ENCODE measurements at places on chromosomes 5 and 9.

DNA sequence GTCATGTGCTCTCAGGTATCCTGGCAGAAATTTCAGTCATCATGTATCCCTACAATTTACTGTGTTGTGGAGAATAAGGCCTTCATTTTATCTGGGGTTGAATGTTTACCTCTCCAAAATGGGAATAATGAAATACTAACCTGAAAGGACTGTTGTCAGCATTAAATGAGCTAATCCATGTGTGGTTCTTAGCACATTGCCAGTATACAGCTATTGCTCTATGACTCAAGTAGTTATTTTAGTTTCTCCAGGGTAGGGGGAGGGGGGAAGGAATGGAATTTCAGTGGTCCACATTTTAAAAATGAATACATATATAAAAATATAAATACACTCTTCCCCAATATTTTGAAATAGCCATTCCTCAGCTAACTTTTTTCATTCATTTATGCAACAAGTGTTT, 3.5 kb downstream of the PAM start:
- DNase-seq, result no peak

DNA sequence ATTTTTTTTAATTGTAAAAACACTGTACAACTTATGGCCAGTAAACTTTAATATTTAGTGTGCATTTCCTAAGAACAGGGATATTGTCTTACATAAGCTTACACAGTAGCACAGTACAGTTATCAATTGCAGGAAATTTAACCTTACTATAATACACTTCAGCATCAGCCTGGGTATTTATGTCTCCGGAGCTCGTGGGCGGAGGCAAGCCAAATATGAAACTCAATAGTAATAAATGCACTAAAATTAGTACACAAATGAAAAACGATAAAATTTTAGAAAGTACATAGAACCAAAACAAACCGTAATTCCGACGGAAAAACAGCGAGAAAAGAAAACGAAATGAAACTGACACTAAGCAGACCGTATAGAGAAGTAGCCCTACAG, 91.2 kb downstream of the ANXA2R start:
- no peak for DNase-seq

- no peak for DNase-seq
These were observed 20.5 kb upstream of the RPS23 start for GRCh38 chr5:82298668-82299067.

DNA sequence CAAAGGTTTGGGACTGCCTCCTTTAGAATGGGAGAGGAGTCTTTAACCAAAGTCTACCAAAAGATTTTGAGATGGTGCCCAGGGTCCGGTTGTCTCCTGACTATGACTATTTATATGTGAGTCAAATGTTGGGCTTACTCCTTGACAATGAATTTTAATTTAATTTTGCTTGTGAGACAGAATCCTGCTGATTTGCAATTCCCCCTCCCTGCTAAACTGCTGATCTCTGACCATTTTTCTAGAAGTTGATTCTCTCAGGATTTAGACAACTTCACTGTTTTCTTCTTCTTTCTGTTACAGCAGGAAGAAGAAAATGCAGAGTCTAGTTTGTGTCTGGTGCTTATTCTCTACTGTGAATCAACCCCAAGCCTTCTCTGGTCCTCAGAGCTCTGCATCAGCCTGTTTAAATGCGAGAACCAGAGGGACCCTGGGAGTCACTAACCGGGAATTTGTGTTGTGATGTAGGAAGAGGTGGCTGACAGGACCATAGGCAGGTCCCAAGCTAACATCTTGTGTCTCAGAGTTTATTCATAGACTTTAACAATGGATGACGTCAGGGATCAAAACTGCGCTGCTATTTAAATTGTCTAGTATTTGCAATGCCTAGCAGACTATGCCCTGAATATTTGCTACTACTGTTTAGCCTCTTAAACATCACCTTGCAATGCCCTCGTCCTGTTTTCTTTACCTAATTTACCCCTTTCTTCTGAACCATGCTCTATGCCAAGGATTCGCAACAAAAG, 124.0 kb upstream of the TAF11L2 start:
- no peak for DNase-seq

DNA sequence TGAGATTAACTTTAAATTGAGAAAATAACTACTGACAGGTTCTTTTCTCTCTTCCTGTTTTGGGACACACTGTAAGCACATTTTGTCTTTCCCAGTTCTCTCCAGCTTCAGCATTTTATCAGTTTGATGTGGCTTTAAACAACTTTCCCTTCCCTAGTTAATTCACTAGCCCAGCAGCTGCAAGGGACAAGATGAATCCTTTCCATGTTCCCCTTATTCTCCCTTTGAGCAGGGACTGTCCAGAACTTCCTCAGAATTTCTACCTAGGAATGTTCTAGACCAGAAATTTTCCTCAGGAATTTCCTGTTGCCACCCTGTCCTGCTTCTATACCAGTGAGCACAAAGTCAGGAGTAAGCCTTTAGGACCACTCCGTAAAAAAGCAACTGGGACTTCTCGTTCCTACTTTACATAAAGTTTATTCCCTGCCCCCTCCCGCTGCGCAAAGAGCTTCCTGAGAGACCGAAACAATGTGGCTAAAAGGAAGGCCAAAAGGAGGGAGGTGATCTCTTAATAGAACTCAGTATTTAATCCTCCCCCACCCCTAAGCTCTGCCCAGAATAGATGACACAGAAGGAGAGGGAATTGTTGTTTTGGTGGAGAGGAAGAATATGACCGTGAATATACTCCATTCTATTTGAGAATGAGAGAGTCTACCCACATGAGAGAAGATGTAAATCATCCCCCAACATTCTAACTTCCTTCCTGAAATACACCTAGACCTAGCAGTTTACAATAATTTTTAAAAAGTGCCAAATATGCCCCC, 61.9 kb downstream of the GLIS3 start:
- DNase-seq, result no peak

GRCh38 chr9:37678789-37679273, 28.1 kb downstream of the FRMPD1 start:
- DNase-seq, result no peak

- DNase-seq, result no peak
These were observed 28.6 kb downstream of the MARCHF3 start for GRCh38 chr5:127001621-127002296.
